Suppressor macrophage treated with lipopolysaccharide for 1 hour (primary cell): ENCODE measurements at places on chromosomes 5 and 9.

DNA sequence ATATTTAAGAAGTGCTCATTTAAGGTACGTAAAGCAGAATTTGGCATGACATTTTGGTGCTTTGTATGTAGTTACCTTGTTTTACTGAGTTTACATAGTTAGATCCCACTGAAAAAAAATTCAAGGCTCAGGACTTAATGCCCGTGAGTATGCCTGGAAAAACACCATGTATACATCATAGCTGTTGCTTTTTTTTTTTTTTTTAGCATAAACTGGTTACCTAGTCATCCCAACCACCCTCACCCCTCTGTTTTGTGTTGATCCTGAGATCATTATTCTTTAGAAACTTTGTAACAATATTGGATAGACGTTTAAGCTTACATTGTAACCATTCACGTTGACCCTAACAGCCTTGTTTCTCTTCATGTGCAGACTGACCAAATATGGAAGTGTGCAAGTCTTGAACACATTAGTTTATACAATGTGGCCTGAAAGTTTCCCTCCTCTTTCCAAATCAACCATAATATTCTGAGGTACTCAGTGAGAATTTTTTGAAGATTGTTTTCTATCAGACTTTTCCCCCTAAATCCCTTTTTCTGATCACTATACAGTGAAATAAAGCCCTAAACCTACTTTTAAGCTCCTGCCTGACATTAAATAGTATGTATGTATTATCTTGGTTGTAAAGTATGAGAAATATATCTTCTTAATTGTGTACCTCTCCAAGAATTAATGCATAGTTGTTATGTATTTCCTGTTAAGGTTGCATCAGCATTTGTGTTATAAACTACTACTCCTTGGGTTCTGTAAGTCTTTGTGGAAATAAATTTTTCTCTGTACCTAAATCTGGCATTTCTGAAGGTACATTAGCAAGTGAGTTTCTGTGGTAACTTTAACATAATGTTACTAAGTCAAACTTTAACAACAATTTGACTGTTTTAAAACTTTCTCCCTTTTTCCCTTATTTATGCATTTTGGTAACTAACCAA, 4.4 kb downstream of the RABGAP1 start:
- no peak for DNase-seq

- DNase-seq, result no peak
Measured at GRCh38 chr5:79091064-79091463, 20.5 kb upstream of the BHMT start.

GRCh38 chr5:77449277-77449676, 42.8 kb downstream of the WDR41 start:
- peak; percentile 78 for DNase-seq

- no peak for DNase-seq
Measured at GRCh38 chr9:134948149-134948548, 30.4 kb upstream of the FCN1 start.

DNA sequence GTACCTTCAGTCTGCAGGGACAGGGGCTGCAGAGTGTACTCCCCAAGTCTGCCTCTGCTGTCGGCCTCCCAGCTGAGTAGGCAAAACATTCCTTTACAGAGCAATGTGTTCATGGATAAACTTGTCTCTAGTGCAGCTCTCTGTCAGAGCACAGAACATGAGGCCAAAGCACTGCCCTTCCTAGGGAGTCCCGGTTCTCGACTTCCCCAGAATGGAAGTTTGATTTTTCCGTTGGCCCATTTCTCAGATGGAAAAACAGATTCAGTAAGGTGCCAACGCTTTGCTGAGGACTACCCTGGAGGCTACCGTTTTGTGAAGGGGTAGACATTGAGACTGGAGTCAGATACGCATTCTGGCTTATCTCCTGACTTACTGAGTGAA, 422 bp upstream of the TRIM32 start:
- no peak for DNase-seq

- DNase-seq, result no peak
Measured at GRCh38 chr5:66454186-66455078, 141.8 kb upstream of the MAST4 start.
